NCI-H1092 treated with DMSO at 0.1 percent for 48 hours (cell line): ENCODE measurements at places on chromosomes 2 and 18.

GRCh38 chr2:207469943-207470729 is 59.6 kb upstream of the CREB1 start:
- peak; percentile 49 for DNase-seq

- DNase-seq: no peak
Measured at GRCh38 chr2:238099714-238100048, 459 bp upstream of the ESPNL start.

GRCh38 chr18:48161191-48161910 is 230.9 kb upstream of the SMAD2 start:
- DNase-seq: peak; percentile 92

DNA sequence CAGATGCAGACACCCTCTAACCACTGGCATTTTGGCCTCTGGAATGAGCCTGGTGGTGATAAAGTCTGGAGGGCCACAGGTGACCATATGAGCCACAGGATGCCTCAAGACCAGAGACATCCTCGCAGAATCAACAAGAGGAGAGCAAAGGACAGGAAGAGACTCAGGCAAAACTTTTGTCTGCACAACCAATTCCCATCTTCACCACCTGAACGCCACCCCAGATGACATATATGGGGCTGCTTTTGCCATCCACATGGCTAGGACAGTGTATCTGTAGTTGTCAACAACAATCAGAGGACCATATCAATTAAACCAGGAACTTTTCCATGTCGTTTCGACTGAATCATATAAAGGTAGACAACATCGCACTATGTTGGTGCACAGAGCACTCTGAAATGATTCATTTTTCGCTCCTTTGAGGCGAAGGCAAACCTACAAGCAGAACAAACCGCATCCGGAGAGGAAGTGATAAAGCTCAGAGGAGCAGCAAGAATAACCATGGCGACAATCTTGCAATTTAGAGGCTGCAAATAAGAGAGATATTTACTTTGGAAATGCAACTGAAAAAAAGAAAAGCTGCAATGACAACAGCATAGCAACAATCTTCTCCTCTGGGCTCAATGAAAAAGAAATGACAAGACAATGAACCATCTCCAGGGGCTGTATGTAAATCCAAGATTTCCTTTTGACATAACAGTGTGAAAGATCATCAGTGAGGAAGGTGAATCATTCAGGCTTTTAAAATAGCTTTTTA is 204.5 kb downstream of the ARL4C start:
- DNase-seq: no peak

DNA sequence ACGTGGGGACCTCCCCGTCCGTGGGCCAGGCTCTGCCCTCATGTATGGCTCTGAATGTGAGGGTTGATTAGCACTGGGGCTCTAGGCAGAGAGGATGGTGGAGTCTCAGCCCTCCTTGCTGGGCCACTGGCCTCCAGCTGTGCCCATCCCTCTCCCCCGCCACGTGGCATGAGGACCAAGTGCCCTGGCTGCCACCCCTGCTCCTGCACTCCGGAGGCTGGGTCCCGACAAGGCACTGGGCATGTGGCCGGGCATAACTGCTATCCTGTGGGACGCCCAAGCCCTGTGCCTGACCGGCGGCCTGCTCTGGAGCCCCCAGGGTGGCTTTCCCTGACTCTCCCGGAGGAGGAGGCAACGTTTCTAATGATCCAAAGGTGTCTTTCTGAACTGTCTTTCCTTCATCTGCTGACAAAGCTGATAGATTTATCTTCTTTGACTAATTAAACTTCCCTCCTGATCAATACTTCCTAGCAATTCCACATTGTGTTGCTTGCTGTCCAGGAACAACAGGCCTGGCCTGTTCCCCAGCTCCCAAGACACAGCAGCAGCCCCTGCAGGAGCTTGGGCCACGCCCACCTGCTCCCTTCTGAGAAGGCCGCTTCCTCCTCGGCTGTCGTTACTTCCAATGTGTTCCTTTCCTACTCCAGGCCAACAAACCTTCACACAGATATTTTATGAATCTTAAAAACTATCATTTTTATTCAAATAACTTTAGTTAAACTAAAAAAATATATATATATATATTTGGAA is 132.0 kb downstream of the SNTG2 start:
- no peak for DNase-seq

DNA sequence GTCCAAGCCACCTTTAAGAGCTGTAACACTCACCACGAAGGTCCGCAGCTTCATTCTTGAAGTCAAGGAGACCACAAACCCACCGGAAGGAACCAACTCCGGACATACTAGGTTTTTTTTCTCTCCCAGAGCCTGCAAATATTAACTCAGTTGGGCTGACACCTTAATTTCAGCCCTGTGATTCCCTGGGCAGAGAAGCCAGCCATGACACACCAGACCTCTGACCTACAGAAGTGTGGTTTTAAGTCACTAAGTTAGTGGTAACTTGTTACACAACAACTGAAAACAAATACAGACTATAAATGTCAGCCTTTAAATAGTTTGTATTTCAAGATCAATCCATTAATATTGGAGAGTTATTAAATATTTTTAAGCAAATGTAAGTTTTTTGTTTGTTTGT is 855.1 kb downstream of the TMEM182 start:
- no peak for DNase-seq

DNA sequence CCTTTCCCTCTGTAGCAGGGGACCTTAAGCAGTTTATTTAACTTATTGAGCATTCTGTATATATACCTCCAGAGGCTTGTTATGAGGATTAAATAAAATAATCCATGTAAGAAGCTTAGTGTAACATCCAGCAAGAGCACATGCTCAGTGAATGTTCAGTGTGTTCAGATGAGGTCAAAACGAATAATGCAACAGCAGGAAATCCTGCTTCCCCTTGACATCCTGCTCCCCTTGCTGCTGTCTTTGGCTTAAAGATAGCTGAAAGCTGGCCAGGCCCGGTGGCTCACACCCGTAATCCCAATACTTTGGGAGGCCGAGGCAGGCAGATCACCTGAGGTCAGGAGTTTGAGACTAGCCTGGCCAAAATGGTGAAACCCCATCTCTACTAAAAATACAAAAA is 68.7 kb downstream of the COL4A4 start:
- DNase-seq: no peak

DNA sequence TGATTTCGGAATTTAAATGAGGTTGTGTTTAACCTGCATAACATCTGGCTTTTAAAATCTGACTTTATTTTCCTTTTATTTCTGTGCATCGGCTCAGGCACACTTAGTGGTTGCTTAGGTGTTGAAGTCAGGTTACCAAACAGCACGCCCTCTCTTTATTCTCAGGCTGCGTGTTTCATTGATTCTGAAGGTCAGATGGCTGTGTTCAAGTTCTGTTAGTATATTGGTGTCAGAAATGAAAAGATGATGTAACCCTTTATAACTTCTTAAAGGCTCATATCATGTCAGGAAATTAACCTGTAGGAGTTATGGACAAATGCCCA is 246.5 kb downstream of the LDLRAD4 start:
- DNase-seq: no peak

DNA sequence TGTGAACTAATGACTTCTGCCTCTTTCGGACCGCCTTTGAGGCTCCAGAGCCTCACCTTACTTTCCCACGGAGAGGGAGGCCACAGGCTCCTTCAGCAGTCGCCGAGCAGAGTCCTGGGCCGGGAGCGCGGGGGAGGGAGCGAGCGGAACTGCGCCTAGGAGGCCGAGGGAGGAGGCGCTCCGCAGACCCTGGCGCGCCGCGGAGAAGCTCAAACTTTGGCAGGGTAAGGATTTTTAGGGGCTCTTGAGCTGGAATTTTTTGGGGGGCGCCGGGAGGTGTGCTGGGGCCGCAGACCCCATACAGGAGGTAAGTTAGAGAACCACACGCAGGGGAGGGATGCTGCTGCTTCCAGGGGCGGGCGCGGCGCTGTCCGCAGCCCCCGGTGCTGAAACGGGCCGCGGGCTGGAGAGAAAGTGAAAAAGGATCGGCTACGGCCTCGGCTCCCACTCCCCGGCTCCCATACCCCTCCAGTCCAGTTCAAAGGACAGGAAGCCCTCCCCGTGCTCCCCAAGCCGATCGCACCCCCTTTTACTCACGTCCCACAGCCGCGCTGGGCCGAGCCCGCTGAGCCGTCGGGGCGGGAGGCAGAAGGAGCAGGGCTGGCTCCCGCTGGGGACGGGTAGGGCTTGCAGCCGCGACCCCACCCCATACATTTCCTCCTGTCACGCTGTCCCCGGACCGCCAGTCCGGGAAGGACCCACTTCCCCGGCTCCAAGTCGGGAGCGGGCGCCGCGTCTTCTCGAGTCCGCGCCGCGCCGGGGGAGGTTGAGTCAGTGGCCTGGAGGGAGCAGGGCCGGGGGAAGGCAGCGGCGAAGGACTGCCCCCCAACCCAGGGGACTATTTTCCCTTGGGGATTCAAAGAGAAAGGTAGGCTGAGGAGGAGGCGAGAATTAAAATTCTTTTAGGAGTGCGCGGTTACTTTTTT is at the start of gene CNGA3:
Gene CNGA3, plus strand, starts transcription at position 146 of the 926 bp plus-strand sequence. CDS start 23,520 bp downstream, outside the sequence.
- DNase-seq: no peak

DNA sequence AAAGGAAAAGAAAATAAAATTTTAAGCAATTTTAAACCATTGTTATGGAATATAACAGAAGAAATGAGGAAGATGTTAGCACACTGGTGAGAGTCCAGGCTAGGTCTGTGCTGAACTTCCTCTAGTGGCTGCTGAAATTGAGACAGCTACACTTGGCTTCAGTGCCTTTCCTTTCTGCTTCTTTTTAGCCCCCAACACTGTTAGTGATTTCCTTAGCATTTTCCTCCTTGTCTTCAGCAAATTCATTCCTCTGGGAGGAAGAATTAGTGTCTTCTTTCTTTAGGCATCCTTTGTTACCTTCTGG is 47.6 kb downstream of the ITGAV start:
- no peak for DNase-seq

DNA sequence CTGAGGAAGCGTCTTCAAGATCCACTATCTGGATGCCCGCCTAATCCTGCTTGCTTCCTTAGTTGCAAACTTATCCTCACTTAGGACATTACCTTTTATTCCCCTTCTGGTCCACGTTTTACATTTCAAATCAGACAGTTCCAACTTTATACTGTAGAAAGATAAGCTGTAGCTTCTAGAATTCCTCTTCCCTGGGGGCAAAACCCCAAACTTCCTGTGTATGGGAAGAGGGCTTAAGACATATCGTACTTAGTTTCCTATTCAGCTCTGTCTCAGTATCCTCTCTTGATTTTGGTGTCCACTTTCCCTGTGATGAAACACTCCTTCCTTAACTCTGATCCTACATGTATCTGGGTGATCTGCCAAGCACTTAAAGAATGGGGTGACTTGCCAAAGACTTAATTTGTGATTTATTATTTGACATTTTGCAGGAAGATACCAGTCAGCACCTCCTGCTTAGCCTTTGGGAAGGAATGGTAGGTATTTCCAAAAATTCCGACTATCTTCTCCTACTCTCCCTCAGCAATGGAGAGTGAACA is 245.2 kb downstream of the CDCA7 start:
- no peak for DNase-seq

DNA sequence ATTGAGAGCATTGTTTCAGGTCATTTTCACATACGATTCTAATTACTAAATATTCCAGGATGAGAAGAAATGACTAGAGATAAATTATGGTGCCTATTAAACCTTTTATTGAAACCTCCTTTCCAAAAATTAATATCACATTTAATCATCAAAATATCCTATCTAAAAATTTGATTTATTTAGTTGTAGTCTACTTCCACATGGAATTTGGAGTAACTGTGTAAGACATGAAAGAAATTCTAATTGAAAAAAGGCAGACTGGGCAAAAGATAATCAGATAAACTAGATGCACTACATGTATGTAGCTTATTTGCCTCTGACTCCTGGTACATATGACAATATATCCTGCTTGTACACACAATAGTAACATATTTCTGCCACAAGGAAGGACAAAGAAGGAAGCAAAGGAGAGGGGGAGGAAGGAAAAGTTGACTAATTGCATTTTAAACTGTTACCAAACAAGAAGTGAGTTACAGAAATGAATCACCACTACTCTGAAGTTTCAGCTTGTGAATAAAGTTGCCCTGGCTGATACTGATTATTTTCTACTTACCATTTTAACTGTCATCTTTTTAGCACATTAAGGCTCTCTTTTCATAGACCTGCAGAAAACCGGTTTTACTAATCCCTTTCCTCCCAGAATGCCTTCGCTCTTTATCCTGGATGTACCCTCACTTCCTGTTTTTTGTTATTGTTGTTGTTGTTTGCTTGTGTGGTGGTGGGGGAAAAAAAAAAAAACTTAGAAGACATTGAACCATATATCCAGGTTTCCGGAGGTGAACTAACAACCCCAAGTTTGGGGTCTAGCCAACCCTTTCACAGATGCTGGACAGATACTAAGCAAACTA is 28.4 kb downstream of the NRXN1 start:
- no peak for DNase-seq

- no peak for DNase-seq
Measured at GRCh38 chr2:201779901-201780673, 646 bp downstream of the ALS2 start.

- DNase-seq: no peak
Measured at GRCh38 chr2:222447131-222447530, 22.8 kb downstream of the SGPP2 start.

DNA sequence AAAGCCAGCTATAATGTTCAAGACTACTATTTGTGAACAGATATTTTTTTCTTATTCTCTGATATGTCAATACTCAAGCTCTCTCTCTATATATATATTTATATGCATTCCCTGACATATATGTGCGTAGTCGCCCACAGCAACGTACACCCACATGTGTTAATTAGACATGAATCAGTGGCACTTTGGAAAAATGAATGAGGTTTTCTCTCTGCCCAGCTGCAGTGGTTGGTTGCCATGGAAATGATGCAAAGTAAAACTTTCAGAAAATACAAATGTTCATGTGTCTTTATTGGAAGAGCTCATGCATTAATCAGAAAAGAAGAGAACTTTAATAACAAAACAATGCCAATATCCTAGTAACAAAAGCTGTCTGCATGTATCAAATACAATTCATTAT is 34.7 kb downstream of the UNC80 start:
- no peak for DNase-seq

- no peak for DNase-seq
Measured at GRCh38 chr18:9531791-9532410, 56.6 kb downstream of the RALBP1 start.

- no peak for DNase-seq
Measured at GRCh38 chr2:135149251-135149650, 97.2 kb downstream of the RAB3GAP1 start.

DNA sequence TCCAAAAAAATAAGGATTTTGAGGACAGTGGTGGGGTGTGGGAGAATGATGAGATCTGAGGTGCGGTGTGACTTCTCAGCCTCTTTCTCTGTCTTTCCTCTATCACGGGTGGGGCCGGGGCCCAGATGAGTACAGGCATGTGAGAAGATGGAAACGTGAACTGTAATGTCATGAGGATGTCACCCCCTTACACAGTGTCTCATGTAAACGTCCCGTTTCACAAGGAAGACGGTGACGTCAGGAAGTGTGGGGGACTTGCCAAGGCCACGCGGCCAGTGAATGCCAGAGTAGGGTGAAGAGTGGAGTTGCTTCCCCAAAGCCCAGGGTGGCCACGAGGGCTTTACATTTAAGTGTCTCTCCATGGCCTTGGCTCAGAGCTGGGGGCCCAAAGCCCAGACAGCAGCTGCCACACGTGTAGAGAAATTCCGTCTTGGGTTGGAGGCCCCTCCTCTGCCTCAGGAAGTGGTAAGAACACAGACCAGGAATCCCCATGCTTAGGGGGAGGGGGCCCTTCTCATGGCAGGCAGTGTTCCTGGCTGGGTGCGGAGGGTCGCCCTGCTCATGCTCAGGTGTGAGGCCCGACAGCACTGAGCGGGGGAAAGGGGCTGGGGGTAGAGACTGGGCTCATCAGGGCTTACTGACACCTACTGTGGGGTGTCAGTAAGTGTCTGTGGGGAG is 80.9 kb upstream of the SMAD7 start:
- DNase-seq: no peak
